ENCODE measurements at places on chromosomes 16 and 17. TPM values are rescaled to one million over a fixed set of nuclear protein-coding genes. Genes with fewer than 3 reads are reported as not detected.

DNA sequence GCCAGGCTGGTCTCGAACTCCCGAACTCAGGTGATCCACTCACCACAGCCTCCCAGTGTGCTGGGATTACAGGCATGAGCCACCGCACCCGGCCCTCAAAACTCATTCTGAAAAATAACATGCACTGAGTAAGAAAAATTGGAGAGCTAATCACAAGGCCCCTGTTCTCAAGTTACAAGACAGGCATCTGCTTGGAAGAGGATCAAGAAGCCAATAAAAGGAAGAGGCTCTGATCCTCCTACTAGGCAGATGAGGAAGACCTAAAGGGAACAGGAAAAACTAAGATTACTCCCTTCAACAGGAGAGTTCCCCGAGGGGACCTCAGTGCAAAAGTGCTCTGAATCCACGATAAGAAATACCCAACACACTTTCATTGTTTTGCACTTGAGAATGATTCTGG lies 18.4 kb downstream of the BLMH start:
- no peaks in the 10 kb centered on the region for H3K27me3 ChIP-seq
- DNase-seq = no peak
- H3K4me1 ChIP-seq = no peaks in the 10 kb centered on the region
- no peak overlapping the region for H3K4me3 ChIP-seq
- H3K36me3 ChIP-seq = peaks cover 12% of the 10 kb centered on the region

DNA sequence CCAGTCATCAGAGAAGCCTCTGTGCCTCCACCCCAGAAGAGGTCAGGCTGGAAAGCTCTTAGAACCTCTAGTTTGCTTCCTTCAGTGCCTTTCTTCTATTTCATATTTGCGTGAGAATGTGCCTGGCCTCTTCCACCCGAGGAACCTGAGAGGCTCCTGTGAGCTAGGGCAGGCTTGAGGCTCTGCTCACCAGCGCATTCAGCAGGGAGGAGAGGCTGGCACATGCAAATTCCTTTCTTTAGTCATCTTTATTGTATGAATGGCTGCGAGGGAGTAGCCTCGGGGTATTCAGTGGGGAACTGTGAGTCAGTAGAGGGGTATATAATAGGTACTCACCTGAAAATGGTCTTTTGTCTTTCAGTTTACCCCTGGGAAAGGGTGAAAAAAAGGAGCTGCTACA lies 268.3 kb downstream of the ABCC12 start:
- H3K27ac ChIP-seq = no peak overlapping the region
- H3K4me3 ChIP-seq = no peak overlapping the region
- no peaks in the 10 kb centered on the region for H3K4me1 ChIP-seq
- DNase-seq = no peak
- peaks cover 33% of the 10 kb centered on the region for H3K27me3 ChIP-seq

- no peaks in the 10 kb centered on the region for H3K36me3 ChIP-seq
- DNase-seq = no peak
- no peak overlapping the region for H3K27ac ChIP-seq
These were observed 5.7 kb downstream of the TK2 start for GRCh38 chr16:66544016-66544757.

- H3K4me1 ChIP-seq = no peaks in the 10 kb centered on the region
- no peaks in the 10 kb centered on the region for H3K27me3 ChIP-seq
- no peak for DNase-seq
- no peaks in the 10 kb centered on the region for H3K36me3 ChIP-seq
- no peak overlapping the region for H3K4me3 ChIP-seq
These were observed 38.1 kb downstream of the LGALS9 start for GRCh38 chr17:27669136-27669535.

- H3K27me3 ChIP-seq = no peaks in the 10 kb centered on the region
- no peak overlapping the region for H3K4me3 ChIP-seq
- no peak for DNase-seq
- no peaks in the 10 kb centered on the region for H3K36me3 ChIP-seq
- H3K27ac ChIP-seq = no peak overlapping the region
These were observed 514.9 kb upstream of the GOT2 start for GRCh38 chr16:59249011-59249410.

The NPIPB6 gene
- total RNA-seq = 2.9 TPM

The SDR42E2 gene
- 0.19 TPM for total RNA-seq

GRCh38 chr16:12515746-12516145 lies 287.9 kb downstream of the CPPED1 start:
- no peak overlapping the region for H3K27ac ChIP-seq
- H3K27me3 ChIP-seq = no peaks in the 10 kb centered on the region
- no peaks in the 10 kb centered on the region for H3K36me3 ChIP-seq
- H3K4me1 ChIP-seq = no peaks in the 10 kb centered on the region

DNA sequence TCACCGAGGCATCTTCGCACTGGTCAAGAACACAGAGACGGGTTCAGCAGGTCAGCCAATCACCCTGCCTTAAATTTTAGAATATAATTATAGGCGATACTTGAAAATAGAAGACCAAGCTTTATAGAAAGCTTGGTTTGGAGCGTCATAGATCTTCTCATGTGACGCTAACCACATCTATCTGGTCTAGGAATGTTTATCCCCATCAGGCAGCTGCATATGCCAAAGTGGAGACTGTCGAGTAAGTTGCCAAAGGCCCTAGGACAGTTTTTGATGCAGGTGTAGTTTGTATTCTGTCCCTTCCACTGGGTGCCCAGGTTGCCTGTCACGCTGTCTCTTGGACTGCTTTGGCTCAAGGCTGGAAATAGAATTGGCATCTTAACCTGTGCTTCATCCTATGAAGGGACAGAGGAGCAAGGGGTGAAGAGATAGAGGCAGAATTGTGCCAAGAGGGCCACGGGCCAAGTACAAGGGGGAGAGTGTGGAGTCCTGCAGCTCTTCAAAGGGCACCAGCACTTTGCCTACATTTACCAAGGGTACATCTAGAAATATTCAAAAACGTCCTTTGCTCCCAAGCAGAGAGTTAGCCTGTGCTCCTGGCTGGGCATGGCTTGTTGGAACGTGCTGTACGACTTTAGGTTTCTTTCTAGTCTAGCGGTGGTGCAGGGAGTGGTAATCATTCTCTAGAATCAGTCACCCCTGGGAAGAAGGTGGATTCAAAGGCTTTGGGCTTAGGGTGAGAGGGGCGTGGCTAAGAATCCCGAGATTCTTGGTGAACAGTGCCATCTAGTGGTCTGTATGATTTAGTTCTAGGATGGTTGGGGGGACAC lies 5.3 kb upstream of the WIPI1 start:
- peak overlapping the region; percentile 71 for H3K4me3 ChIP-seq
- H3K36me3 ChIP-seq = no peaks in the 10 kb centered on the region
- H3K27me3 ChIP-seq = peaks cover 4% of the 10 kb centered on the region

DNA sequence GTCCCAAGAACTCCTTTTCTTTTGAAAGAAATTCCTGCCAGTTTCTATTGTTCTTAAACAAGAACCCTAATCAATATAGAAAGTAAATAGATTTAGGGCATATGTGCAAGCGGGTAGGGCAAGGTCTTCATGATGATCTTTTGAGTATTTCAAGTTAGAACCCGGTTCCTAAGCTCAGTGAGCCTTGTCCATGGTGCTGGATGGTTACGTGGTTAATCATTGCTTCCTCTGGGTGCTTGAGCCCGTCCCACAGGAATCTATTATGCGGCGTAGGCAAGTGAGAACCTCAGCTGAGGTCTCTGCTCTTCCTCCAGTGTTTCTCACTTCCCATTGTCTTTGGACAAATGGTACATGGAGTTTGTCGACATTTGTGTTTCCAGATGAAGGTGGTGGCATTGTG lies 580.8 kb upstream of the EEF2KMT start:
- no peaks in the 10 kb centered on the region for H3K36me3 ChIP-seq
- H3K4me1 ChIP-seq = no peaks in the 10 kb centered on the region
- H3K27me3 ChIP-seq = no peaks in the 10 kb centered on the region
- H3K4me3 ChIP-seq = no peak overlapping the region

- H3K27me3 ChIP-seq = no peaks in the 10 kb centered on the region
- H3K4me3 ChIP-seq = no peak overlapping the region
- H3K36me3 ChIP-seq = no peaks in the 10 kb centered on the region
- H3K4me1 ChIP-seq = peaks cover 33% of the 10 kb centered on the region
- no peak for DNase-seq
- no peak overlapping the region for H3K27ac ChIP-seq
These were observed 12.3 kb downstream of the HSDL1 start for GRCh38 chr16:84132527-84133285.

GRCh38 chr16:24188021-24188542 lies 68.1 kb upstream of the CACNG3 start:
- H3K27ac ChIP-seq = peak overlapping the region; percentile 40
- peaks cover 6% of the 10 kb centered on the region for H3K36me3 ChIP-seq
- H3K27me3 ChIP-seq = no peaks in the 10 kb centered on the region
- no peak overlapping the region for H3K4me3 ChIP-seq
- H3K4me1 ChIP-seq = peaks cover 37% of the 10 kb centered on the region

- DNase-seq = no peak
- no peaks in the 10 kb centered on the region for H3K4me1 ChIP-seq
- no peak overlapping the region for H3K4me3 ChIP-seq
- H3K27me3 ChIP-seq = peaks cover 22% of the 10 kb centered on the region
- H3K27ac ChIP-seq = no peak overlapping the region
These were observed 264.7 kb downstream of the ENGASE start for GRCh38 chr17:79339321-79339720.

The C16orf54 gene
- 25.9 TPM for total RNA-seq

The MYL4 gene
- not detected for total RNA-seq

DNA sequence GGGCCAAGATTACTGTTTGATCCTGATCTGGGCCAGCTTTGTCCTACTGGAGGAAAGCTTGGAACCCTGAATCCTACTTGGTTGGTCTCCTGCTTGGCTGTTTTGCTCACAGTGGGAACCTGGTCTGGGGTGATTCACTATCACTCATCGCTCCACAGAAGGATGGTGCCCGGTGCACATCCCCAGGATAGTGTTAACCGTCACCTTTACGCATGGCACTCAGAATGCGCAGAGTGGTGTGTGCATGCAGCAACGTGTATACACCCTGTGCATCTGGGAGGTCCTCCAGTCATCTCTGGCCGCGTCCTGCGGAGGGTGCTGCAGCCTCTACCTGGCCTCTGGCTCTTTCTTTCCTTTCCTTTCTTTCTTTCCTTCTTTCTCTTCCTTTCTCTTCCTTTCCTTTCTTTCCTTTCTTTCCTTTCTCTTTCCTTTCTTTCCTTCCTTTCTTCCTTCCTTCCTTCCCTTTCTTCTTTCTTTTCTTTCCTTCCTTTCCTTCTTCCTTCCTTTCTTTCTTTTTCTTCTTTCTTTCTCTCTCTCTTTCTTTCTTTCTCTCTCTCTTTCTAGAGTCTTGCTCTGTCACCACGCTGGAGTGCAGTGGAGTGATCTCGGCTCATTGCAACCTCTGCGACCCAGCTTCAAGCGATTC lies 13.1 kb downstream of the SOCS3 start:
- no peaks in the 10 kb centered on the region for H3K27me3 ChIP-seq
- peaks cover 82% of the 10 kb centered on the region for H3K4me1 ChIP-seq
- no peak overlapping the region for H3K4me3 ChIP-seq
- DNase-seq = no peak
